Activated CD8-positive, alpha-beta memory T cell treated with anti-CD3 and anti-CD28 coated beads, Interleukin-2, amount 10 ng/mL, durations not matched to agents 7 days and 5 days (primary cell): ENCODE measurements at places on chromosomes 2 and 18. TPM values are rescaled to one million over a fixed set of nuclear protein-coding genes. Genes with fewer than 3 reads are reported as not detected.

Gene ERMN
- total RNA-seq, result 3.7 TPM

Gene IL18R1
- total RNA-seq, result 25.9 TPM

Gene SH3RF3
- 0.05 TPM for total RNA-seq

Gene KLHL41
- 0.12 TPM for total RNA-seq

Gene SCN9A
- total RNA-seq, result not detected

Gene COL4A4
- not detected for total RNA-seq

Gene SLC5A7
- total RNA-seq, result not detected

Gene SLC23A3
- total RNA-seq, result 2.6 TPM

Gene DAW1
- not detected for total RNA-seq

Gene UGP2
- 109 TPM for total RNA-seq

Gene SPDYA
- total RNA-seq, result 1.6 TPM

GRCh38 chr2:197108758-197109157 lies 182.3 kb upstream of the PGAP1 start:
- DNase-seq, result no peak

- no peak for DNase-seq
Observed at GRCh38 chr2:190562121-190562520, 27.6 kb upstream of the NEMP2 start.

DNA sequence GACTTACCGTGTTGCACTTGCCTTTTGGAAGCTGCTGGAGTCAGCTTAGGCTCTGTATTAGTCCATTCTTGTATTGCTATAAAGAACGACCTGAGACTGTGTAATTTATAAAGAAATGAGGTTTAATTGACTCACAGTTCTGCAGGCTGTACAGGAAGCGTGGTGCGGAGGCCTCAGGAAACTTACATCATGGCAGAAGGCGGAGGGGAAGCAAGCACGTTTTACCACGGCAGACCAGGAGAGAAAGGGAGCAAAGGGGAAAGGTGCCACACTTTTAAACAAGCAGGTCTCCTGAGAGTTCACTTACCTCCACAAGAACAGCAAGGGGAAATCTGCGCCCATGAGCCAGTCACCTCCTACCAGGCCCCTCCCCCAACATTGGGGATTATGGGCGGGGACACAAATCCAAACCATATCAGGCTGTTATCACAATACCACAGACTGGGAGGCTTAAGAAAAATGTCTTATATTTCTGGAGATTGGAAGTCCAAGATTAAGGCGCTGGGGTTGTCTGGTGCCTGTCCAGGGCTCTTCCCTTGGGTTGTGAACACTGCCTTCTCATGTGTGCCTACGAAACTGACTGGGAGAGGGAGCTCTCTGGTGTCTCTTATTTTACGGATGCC lies 3.6 kb upstream of the D2HGDH start:
- DNase-seq, result no peak

- no peak for DNase-seq
Observed at GRCh38 chr18:12278741-12279682, 24.9 kb downstream of the CIDEA start.

- no peak for DNase-seq
Observed at GRCh38 chr18:23881778-23882177, 132.8 kb upstream of the TTC39C start.

- no peak for DNase-seq
Observed at GRCh38 chr2:107325981-107326786, 440.2 kb upstream of the ST6GAL2 start.

GRCh38 chr2:133338224-133338623 lies 230.0 kb downstream of the NCKAP5 start:
- no peak for DNase-seq

GRCh38 chr2:1665761-1666505 lies 78.4 kb downstream of the PXDN start:
- peak; percentile 12 for DNase-seq

DNA sequence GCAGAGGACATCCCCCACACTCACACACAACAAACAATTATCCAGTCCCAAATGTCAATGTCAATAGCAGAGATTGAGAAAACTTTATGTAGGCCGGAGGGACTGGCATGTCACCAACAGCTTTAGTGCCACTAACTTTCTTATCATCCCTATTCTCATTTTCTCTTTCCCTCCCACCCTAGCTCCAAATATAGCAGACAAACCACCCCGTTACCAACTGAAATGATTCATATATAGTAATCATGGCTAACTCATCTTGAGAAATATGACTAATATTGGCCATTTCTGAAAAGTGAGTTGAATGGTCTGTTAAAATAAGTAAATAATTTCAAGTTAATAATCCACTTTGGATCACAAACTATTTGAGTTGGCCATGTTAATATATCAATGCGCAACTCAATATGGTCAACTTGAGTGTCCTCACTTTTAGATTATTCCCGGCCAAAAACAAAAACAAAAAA lies 242.1 kb upstream of the RND3 start:
- no peak for DNase-seq

DNA sequence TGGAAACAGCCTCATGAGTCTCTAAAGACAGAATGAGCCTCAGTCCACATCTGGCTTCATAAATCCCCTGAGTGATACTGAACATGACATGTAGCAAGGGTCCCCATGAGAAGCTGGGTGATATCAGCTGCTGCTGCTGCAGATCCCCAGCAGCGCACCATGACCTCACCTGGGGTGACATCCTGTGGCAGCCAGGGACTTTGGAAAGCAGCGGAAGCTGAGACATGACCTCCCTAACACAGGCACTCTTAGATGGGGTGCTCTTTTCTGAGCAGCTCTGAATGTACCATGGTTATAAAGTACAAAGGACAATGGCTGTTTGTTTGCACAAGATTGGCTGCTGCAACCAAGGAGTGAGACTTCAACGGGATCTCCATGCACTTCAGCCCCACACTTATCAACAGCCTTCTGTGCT lies 74.7 kb upstream of the TMEM200C start:
- DNase-seq, result no peak

GRCh38 chr2:227117027-227117426 lies 47.0 kb downstream of the COL4A4 start:
- no peak for DNase-seq

DNA sequence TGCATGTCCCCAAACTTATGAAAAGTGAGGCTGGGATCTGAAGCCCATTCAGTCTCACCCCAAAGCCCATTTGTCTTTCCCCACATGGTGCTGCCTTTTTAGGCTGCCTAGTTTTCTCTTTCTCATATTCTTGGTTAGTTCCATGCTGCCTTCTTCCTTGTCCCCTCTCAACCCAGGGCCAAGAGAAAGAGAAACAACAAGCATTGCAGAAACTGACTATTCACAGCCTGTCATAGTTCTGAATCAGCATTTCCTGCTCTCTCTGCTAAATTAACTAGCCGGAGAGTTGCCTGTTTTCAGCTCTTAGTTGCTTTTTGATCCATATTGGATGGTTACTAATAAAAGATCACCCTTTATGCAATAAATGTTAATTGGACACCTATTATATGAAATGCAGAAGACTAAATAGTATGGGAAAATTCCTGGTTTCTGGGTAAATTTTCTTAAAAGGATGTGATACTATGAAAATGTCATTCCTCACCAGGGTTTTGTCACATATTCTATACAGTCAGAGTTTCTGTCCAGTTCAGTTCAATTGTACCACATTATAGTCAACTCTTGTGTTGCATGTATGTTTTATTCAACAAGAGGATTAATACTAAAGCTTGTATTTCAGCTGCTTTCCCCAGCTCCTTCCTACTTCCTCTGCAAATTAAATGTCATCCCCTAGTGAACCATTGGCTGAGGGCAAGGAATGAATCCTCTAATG lies 246.5 kb downstream of the GALR1 start:
- no peak for DNase-seq

DNA sequence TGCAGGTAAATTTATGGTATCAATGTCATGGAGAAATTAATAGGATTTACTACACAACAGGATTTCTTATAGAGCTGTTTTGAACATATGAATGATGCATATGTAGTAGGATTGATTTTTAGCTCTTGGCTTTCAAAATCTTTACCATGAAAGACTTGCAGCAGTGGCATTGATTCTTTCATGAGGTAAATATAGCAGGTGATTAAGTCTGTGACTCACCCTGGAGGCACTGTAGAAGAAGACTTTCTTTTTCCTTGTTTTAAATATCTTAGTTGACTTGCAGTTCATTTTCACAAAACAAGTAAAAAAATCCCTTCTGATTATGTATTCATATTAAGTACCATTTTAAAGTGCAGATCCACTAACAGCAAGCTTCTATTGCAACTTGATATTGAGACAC lies 463.0 kb downstream of the FBXO15 start:
- no peak for DNase-seq

GRCh38 chr18:37853706-37854105 lies 288.1 kb upstream of the CELF4 start:
- no peak for DNase-seq

GRCh38 chr2:202442882-202443281 lies 66.8 kb downstream of the BMPR2 start:
- no peak for DNase-seq

DNA sequence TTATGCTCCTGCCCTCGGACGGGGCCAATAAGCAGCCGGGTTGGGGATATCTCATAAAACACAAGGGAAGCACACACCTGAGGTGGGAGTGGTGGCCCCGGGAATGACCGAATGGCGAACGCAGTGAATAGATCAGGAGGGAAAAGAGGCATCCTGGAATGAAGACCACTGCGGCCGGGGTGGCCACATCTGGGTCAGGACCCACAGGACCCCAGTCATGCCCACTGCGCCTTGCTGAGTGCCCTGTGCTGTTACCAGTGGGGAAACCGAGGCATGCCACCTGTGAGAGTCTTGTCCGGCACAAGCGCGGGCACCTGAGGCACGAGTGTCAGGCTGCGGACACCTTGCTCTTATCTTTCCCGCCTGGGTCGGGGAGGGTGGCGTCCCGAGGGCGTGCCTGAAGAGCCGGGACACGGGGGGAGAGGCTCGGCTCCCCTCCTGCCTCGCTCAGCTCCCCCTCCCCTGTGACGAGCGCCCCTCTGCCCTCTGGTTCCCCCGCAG lies 1.6 kb downstream of the PDCD1 start:
- no peak for DNase-seq
